Activated T-helper 1 cell treated with Interleukin-2 at 50 U/mL for 16 hours (primary cell): ENCODE measurements at places on chromosomes 1 and 21.

GRCh38 chr1:79603843-79604242 is 597.3 kb upstream of the ADGRL4 start:
- DNase-seq: no peak

DNA sequence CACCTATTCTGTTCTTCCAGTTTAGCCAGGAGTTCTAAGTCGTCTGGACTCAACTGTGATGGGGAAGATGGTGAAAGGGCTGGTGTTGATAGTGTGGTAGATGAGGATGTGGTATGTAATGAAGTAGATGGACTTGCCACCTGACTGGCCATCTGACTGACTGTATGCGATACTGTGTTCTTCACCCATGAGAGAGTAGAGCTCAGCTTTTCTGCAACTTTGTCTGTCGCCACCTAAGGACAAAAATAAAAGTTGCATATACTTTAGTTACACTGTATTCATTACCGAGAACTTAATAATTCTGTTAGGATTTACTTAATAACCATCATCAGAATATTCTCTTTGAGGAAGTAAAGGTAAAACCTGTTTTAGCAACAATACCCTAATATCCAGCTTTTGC is 48.5 kb downstream of the EVI5 start:
- no peak for DNase-seq

DNA sequence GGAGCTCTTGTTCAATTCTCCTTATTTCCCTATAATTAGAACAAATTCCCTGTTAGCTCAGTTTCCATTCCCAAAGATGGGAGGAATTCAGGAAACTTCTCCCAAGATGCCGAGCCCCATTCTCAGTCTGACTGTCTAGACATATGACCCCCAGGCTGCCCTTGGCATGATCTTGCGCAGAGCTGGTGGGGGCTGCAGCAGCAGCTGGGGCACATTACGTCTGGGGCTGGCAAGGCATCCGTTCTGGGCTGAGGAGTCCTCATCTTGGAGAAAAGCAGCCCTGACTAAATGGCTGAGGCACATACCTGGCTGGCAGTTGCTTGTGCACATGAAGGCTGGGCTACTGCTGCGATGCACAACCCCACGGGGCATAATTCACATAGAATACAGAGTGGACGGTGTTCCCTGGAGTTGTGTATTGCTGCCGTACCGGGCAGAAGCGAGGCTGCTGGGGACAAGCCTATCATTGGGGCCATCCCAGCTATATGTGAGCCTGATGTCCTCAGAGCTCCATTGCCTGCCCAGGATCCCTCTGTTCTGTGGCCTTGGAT is 36.4 kb upstream of the TRABD2B start:
- no peak for DNase-seq

DNA sequence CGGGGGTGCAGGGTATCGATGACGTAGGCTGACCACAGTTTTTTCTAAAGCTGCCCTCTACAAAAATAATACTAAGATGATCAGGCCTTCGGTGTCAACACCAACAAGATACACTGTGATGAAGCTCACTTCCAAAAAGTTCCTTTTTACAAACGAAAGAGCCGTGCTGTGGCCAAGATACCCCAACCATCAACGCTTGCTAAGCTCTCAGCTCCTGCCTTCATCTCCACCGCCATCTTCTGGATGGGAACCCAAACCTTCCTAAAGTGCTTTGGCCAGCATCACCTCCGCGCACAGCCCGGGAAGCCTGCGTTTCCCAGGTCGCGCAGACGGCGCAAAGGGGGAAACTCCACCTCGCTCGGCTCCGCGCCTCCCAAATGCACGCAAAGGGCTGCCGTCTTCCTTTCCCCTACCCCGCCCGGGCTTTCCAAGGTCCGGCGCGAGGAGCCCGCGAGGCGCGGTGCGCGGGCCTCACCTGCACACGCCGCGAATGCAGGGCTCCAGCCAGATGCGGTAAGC is 541 bp downstream of the USP48 start:
- peak; percentile 15 for DNase-seq

DNA sequence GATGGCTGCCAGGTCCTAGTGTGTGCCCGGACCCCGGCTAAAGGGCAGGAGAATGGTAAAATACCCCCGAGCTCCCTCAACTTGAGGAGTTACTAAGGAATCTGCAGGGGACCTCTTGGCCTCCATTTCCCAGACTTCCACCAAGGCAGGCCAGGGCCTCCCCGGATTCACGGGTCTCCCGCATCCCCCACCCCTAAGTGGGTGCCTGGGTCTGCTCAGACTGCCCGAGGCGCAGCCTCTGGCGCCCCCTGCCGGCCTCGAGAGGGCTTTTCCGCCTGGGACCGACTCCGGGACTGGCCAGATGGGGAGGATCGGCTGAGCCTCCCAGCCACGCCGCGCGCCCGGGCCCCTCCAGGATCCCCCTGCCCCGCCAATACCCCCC is 1.7 kb downstream of the PLEKHG5 start:
- peak; percentile 68 for DNase-seq

DNA sequence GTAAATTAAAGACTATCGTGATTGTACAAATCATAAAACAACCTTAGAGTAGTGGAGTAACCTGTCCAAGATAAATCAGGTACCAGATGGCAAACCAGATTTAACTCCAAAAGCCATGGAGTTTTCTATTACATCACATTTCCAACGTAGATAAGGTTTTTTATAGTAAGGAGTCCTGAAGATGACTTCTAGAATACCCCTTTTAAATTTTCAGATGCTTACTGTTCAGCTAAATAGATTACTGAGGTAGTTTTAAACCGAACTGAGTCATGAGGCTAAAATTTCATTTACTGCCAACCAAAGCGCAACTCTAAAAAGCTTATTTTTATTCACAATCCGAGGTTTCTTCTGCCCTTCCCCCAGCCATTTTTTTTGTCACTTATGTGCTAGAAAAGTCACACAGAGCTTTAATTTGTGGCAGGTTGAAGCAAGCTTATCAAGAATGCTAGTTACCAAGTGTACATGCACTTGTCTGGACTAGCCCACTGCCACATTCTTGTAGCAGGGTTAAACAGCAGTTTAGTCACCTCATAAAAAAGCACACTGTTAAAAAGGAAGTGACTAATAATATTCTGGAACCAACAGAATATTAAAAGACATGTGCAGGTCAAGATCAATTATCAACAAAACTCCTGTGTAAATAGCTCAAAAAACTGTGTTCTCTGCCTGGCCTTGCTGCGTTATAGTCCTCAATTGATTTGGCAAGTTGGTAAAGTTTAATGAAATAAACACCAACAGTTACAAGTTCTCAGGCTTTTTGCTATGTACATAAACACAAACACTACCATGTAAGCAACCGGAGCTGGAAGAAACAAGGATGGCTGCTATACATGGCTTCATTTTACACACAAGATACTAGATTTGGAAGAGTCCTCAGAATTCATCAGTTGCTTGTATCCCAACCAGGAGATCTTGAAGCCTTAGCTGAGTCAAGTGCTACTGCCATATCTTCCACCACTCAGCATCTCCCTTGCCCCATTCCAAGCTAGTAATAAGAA is 180.3 kb upstream of the DMRTA2 start:
- DNase-seq: no peak

DNA sequence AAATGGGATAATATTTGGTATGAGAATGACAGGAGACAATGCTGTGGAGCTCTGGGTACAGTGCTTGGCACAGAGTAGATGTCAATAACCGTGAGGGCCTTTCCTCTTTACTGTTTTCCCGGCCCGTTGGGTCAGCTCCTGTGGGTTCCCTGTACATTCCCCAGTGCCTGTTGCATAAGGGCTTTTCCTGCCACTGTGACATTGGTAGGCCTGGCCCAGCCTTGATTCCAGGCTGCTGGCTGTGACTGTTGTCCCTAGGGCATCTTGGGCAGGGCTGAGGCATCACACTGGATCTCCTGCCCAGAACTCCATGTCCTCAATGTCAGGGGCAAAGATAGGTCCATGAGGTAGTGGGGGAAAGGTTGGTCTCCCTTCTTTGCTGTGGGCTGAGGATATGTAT is 25.8 kb upstream of the MYCL start:
- no peak for DNase-seq

GRCh38 chr1:174791863-174792262 is 207.9 kb upstream of the CACYBP start:
- no peak for DNase-seq

DNA sequence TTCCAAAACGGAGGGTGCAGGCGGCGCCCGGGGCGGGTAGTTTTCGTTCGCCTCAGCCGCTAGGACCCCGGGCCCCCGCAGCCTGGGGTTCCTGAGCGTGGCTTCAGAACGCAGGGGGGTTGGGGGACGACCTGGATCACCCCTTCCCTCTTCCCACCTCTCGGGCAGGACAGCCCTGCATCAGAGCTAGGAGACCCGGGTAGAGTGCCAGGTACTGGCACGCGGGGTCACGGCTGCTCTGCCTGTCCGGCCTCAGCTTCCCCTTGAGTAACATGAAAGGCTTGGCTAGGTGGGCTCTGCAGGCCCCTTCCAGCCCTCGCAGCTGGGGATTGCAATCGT is 484 bp downstream of the DFFB start:
- DNase-seq: no peak

- DNase-seq: peak; percentile 72
Measured at GRCh38 chr1:966704-967300, 520 bp downstream of the PLEKHN1 start.

GRCh38 chr1:209633335-209633997 is 18.8 kb downstream of the LAMB3 start:
- no peak for DNase-seq

DNA sequence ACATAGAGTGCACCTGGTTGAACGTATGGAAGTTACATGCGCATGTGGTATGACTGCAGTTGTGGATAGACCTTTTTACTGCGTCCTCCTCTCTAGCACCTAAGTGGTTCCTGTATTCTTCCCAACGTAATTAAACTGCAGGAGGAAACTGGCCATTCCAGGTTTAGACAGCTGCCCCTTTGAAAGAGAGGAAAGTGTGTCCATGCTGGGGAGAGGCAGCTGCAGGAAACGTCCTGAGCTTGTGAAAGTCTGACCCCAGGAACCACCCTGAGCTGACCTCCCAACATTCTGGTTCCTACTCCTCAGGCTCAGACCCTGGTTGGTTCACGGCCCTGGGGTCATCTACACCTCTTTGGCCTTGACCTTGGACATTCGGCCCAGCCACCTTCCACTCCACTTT is 309.3 kb downstream of the DISC1 start:
- no peak for DNase-seq

DNA sequence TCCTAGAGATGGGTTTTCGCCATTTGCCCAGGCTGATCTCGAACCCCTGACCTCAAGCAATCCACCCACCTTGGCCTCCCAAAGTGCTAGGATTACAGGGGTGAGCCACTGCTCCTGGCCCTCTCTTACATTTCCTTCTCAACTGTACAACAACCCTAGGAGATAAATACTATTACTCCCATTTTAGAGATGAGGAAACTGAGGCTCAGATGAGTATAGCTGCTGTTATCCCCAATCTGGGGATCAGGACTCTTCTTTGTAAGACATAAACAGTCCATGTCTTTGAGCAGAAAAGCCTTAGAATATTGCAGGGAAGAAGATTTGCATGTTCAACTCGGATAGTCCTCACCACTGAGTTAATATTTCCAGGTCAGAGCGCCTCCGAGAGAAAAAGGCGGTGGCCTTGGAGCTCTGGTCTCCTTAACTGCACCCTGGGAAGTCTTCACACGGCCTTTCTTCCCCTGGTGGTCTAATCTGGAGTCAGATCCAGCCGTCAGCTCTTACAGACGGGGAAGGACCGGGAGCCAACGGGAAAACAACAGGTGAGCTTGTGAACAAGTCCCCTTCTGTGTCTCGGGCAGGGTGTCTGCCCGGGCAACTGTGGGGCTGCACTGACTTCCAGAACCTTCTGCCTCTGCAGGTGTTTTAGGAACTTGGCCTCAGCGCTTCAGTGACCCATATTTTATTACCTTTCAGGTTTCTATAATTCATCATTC is 5.9 kb upstream of the OLIG1 start:
- no peak for DNase-seq

- DNase-seq: no peak
Measured at GRCh38 chr1:158248118-158248517, 6.1 kb upstream of the CD1A start.

DNA sequence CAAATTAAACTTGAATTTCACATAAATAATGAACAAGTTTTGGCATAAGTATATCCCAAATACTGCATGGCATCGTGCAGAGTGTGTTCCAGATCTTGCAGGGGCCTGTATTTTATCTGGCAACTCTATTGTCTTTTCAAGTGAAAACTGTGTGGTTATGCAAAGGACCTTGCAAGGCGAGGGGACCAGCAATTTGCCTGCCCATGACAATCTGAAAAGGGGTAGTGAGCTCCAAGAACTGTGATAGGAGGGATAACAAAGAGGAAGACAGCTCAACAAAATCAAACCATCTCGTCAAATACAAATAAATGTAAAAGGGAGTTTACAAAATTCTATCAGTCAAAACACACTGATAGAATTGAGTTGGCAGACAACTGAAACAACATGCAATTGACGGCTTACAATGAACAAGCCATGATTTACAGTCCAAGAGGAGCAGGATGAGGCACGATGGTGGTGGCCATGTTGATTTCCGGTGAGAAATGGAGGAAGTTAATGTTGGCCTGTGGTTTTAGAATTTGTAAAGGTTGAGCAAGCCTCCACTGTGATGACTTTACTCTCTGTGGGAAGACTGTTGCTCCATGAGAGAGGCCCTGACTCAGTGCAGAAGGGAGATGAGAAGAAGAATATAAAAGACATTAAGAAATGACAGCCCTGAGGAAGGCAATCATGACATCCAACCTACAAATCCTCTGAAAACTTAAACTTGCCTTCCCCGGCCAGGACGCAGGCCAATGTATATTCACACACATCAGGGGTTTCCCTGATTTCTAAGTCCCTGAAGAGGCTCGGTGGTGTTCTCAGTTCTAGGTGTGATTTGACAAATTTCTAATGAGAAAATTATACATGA is 132.2 kb downstream of the ADSS2 start:
- peak; percentile 9 for DNase-seq

DNA sequence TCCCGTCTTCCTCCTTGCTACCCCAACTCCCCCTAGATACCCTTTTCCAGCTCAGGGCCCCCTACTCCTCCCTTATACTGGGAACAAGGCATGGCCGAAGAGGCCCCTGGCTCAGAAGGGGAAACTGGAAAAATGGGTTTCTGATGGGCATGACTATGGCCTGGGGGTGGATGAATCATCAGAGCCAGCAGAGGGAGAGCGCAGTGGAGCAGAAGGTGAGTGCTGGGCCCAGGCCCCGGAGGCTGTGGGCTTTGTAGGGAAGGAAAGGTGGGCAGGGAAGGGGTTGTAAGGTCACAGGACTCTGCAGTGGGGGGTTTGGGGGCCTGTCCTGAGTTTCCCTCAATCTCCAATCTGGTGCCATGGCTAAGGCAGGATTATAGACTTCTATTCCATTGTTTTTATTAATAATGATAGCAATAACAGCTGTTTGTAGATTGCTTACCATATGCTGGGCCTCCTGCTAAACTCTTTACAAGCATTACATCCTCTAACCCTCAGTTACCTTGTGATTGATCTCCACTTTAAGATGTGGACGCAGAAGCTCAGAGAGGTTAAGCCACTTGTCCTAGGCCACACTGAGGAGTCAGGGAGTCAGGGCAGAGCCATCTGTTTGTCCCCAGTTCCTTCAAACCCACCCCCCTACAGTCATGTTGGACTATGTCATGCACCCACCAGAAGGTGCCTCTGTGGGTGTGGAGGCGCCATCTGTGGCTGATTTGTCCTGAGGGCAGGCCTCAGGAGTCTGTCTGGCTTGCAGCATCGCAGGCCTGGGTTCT is 36.2 kb upstream of the ZNF362 start:
- no peak for DNase-seq

GRCh38 chr1:9558271-9558945 is 19.1 kb downstream of the SLC25A33 start:
- DNase-seq: no peak
